Stimulated activated naive CD4-positive, alpha-beta T cell treated with Interleukin-2 at 50 U/mL for 16 hours (primary cell): ENCODE measurements at places on chromosomes 3 and 15.

DNA sequence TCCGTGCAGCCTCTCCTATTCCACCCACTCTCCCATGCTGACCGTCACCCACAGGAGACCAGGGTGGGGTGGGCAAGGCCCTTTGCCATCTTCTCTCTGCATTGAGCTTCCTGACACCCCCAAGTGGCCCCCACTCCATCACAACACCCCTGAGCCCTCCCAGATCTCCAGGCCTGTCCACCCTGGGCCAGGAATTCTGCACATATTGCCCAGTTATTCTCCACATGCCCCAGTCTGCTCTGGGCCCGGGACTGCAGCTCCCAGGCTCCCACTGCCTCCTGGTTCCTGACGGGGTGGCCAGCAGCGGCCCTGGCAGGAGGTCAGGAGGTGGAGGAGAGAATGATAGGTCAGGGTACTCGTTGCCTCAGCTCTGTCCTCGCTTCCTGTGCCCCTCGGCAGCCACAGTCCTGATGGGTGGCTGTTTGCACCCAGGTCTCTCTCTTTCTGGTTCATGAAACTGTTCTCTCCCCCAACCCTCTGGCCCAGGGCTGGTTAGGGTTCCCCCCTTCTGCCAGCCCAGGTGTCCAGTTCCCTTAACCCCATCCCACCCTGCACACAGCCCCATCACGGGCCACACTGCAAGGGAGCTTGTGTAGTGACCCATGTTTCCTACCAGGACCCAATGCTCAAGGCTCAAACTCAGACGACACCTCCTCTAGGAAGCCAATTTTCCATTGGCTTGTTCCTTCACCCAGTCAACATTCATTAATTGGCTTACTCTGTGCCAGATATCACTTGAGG, 47.3 kb downstream of the IQSEC1 start:
- DNase-seq: no peak

DNA sequence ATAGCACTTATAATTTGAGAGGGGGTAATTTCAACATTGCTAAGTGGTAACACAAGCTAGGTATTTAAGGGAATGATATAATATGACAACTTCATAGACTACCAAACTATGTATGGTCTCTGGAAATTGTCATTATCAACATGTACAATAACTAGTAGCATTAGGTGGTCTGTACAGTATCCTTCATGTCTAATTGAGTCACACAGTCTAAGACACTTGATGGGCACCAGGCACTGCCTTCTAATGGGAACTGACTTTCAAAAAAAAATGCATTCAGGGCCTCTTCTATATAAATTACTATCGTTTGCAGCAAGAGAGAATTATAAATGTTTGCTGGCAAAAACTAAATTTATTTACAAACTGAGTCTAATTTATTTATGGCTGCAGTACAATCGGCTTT, 271.8 kb downstream of the MECOM start:
- DNase-seq: no peak

DNA sequence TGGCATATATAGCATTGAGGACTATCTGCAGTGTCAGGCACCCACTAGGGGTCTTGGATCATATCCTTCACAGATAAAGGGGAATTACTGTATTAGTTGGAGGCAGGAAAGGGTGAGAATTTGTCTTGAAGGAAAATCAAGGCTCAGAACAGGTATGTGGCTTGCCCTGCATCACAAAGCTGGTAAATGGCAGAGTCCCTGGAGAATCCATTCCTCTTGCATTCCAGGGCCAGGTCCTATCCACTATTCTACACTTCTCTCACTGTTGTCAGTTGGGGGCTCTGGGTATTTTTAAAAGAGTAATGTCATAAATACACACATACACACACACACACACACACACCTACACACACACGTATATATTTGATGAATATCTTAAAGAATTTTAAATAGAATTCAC, 19.8 kb upstream of the FGF12 start:
- no peak for DNase-seq

DNA sequence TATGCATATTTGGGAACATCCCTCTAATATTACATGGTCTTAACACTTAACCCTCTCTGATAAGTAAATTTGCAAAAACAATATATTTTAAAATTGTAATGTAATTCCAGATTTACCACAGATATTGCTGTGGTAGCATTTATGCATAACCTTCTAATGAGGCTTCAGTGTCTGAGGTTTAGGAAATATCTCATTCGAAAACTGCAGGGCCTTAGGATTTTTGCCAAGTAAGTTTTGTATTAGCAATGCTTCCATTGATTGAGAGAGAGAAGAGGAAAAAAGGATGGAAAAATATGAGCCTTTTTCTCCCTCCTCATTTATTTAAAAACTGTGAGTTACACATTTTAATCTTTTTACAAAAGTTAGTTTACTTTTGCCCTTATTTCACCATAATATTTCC, 294.6 kb downstream of the EPHA3 start:
- no peak for DNase-seq

GRCh38 chr3:52528586-52529375, 4.9 kb downstream of the NT5DC2 start:
- no peak for DNase-seq

GRCh38 chr3:6644070-6644929, 216.6 kb upstream of the GRM7 start:
- no peak for DNase-seq

GRCh38 chr3:3212781-3213440, 33.4 kb upstream of the CRBN start:
- DNase-seq: no peak

DNA sequence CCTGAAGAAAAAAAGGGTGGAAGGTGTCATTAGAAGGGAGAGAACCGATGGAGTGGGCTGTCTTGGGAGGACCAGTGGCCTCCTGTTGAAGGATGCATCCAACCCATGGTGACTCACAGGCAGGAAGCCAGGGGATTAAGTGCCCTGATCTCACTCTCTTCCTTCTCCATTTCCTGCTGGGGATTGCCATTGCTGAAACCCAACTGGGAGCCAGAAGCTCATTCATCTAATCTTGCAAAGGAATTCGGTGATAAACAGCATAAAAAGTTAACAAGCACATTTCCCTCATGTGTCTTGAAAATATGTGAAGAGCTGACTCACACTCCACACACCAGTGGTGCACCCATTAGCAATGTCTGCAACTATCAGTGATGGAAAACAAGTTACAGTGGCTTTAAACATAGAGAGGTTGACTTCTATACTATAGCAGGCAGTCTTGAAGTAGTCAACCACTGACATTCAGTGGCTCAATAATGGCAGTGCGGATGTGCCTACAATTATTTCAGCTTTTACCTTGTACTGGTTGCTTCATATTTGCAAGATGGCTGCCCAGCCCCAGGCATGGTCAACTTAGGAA, 12.8 kb upstream of the CSRNP1 start:
- no peak for DNase-seq

DNA sequence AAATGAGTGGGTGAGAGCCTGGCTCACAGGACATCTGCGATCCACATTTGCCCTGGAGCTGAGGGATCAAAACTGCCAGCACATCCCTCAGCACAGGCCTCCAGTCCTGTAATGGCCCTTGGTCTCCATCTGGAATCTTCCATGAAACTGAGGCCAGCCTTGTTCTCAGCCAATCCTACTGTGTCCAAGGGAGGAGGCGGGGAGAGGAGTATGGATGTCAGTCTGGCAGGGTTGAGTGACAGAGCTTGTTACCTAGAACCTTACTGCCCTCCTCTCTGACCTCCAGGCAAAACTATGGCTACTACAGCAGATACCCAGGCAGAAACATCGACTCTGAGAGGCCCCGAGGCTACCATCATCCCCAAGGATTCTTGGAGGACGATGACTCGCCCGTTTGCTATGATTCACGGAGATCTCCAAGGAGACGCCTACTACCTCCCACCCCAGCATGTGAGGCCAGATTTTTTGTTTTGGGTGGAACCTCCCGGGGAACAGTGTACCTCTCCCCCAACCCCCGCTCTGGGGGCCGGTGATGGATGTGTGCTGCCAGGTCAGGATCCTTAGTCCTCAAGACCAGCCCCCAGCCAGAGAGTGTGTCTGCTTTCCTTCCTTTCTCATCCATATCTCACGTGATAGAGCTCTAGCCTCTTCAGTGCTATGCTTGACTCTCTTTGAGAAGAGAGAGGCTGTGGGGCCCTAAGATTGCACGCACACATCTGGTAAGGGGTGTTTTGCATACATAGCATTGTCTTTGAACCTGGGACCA, 41.3 kb downstream of the CHDH start:
- DNase-seq: no peak

DNA sequence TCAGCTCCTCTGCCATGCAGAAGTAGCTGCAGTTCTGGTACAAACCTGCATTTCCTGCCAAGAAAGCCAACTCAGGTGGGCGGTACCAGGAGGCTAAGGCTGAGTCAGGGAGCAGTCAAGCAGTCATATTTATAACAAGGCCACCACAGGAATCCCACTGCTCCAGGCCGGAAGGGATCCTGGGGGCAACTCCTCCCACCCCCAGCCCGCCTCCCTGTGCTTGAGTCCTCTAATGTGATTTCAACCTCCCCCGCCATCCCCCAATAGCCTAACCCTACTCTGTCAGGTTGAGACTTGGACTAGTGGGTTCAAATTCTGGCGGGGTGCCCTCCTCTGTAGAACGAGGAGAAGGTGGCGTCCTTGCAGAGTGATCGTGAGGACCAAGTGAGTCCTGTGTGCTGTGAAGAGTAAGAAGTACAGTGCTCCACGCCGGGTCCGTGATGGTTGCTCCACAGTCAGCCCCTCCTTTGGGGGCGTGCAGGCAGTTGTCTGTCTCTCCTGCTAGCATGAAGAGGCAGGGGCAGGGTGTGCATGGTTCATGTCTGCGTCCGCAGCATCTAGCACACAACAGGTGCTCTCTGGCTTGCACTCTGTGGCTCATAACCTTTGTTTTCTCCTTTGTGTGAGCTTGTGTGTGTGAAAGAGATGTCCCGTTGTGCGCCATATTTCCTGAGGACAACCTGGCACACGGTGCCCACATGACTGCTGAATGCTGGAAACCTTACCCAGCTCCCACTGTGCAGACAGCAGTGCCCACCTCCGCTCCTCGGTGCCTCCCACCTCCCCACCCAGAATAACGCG, 78.3 kb downstream of the SMAD6 start:
- no peak for DNase-seq

DNA sequence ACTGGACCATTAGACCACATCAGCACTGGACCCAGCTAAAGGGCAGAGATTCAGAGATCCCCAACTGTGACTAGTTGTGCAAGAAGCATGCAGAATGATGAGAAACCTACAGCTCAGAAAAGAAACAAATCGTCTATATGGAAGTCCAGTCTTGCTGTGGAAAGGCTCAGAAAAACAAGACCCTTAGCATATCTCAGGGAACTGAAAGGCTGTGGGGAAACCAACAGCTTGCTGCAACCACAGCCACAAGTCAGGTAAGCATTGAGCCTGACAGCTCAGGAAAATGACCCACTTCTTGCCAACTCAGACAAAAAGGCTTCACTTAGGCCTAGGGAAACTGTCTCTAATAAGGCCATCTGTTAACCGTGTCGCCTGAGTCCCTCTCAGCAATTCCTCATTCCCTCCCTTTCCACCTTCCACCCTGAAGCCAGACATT, 145.6 kb downstream of the LSAMP start:
- DNase-seq: no peak

GRCh38 chr15:101048581-101049030, 129.4 kb downstream of the LRRK1 start:
- DNase-seq: no peak

DNA sequence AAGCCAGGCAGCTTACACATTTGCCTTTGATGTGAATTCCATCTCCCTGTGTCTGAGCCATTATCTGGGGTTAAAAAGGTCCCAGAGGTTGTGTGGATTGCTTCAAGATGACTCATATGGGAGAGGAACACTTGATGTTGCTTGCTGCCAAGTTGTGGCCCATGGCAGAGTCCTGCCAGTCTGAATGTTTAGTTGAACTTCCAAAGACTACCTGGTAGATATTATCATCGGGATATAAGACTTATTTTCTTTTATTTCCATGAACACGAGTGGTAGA, 85.6 kb downstream of the TJP1 start:
- DNase-seq: no peak

GRCh38 chr3:61155701-61156292, 95.5 kb downstream of the FHIT start:
- DNase-seq: no peak

DNA sequence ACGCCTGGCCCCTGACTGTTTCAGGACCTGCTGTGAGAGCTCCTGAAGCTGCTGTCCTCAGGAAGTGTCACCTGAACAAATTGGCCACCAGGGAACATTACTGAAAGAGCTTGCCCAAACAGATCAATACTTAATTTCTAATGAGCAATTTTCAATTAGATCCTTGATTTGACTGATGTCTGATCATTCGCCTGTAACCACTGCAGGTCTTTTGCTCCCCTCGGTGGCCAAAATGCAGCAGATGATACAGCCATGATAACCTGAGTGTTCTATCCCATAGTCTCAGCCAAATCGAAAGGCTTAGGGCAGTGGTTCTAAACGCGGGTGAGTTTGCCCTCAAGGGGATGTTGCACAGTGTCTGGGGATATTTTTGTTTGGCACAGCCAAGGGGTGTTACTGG, 57.6 kb upstream of the MEX3B start:
- DNase-seq: no peak

DNA sequence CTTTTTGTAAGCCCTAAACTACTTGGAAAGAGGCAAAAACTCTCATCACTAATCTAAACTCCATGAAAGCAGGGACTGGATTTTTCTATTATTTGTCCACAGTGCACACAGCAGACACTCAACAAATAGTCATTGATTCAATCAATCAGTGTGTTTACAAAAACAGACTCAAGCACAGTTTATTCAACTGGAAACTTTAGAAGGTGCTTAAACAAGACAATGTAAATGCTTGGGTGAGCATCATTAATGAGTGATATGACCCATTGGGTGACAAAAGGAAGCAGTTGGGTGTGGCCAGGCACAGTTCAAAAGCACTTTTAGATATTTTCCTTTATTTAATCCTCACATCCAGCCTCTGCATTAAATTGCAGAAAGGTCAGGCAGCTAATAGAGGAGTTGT, 32.0 kb upstream of the PPP4R2 start:
- no peak for DNase-seq

- no peak for DNase-seq
Observed at GRCh38 chr3:186965141-186965879, 35.0 kb downstream of the ST6GAL1 start.

GRCh38 chr15:36178303-36178633, 401.2 kb upstream of the CDIN1 start:
- DNase-seq: no peak

GRCh38 chr15:68463996-68464395, 32.0 kb upstream of the ITGA11 start:
- no peak for DNase-seq
